Ovary (tissue), 10 donors: ENCODE measurements at places on chromosomes 11 and 22. TPM values are rescaled to one million over a fixed set of nuclear protein-coding genes. Genes with fewer than 3 reads are reported as not detected.
A peak's percentile ranks its signal among the peaks of the same experiment; 100 is the strongest.

- no peak for DNase-seq
These were observed 43.8 kb upstream of the RTL6 start for GRCh38 chr22:44541671-44542319.

DNA sequence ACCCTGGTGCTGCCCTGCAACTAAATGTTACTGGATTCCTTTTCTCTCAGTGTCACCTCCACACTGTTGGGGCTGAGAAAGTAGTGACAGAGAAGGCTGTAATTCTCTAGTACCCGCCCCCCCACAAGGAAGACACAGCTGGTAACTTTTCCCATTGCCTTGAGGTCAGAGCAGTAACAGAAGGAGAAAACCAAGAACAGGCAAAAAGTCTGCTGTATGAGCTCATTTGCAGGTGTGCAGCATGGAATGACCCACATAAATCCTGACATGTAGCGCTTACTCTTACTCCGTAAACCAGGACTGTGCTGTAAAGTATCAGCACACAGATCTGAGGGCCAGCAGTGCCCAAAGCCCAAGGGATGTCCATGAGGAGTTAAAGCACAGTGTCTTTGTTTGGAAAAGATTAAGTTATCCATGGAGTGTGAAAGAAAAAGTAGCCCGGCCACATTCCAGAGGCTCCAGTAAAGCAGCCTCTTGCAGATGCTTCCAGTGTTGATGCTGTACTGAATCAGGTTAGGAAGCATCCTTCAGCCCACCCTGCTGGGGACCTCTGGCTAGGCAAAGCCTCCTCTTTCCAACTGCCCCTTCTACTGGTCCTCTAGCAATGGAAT is 120.7 kb downstream of the PLEKHA7 start:
- no peak for DNase-seq

DNA sequence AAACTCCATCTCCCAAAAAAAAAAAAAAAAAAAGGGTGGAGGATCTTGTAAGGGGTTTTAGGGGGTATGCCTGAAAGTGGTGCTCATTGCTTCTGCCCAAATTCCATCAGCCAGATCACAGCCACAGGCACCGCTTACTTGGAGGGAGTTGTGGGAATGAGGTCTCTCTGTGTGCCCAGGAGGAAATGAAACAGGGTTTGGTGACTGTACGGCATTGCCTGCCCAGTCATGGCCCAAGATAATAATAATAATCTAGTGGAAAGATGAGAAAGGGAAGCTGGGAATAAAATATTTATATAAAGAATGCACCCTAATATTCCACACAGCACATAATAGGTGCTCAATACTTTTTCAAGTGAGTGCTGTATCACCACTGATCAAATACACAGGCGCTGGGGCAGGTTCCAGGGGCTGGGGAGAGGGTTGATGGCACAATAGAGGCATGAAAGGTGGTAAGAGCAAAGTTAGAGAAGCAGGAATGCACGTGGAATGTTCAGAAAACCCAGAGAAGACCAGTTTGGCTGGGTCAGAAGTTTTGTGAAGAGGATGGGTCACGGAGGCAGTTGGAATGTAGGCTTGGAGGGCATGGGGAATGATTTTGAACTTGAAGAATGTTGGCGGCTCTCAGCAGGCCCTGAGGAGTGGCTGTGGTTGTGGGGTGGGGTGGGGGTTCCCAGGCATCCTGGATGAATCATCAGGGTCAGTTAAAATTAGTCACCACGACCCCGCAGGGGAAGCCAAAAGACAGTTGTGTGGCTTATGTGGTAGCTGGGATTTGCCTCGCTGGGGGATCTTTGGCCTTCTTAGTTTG is 12.5 kb upstream of the MB start:
- DNase-seq: peak; percentile 85

- no peak for DNase-seq
These were observed 22.0 kb upstream of the CTSC start for GRCh38 chr11:88359541-88359940.

DNA sequence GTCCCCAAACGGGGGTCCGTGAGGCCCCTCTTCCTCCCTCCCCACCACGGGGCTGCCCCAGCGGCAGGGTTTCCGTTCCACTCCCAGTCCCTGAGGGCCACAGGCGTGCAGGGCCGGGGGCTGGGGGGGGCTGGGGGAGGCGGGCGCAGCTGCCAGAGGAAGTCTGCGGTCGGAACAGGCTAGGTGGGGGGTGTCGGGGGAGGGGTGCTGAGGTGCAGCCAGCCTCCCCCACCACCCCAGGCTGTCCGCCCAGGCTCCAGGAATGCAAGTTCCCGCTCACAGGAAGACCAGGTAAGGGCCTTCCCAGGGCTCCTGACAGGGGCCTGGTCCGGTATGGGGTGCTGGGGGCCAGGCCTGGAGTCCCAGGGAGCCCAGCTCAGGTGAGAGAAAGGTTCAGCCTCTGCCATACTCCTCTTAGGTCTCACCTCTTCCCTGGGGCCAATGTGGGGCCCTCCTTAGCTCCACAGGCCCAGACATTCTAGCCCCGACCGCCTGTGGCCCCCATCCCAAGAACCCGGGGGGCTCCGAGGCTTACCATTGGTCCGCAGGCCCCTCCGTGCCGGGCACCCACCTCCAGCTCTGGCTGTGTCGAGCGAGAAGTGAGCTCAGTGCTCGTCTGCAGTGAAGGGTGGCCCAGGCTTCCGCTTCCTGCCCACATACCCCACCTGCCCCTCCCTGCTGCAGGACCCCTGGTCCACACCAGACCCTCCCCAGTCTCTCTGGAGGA is at the start of gene PTPRCAP:
Gene PTPRCAP (minus strand): TSS at position 601 of the 727 bp plus-strand sequence. CDS start 63 bp downstream, at position 538.
- DNase-seq: no peak

DNA sequence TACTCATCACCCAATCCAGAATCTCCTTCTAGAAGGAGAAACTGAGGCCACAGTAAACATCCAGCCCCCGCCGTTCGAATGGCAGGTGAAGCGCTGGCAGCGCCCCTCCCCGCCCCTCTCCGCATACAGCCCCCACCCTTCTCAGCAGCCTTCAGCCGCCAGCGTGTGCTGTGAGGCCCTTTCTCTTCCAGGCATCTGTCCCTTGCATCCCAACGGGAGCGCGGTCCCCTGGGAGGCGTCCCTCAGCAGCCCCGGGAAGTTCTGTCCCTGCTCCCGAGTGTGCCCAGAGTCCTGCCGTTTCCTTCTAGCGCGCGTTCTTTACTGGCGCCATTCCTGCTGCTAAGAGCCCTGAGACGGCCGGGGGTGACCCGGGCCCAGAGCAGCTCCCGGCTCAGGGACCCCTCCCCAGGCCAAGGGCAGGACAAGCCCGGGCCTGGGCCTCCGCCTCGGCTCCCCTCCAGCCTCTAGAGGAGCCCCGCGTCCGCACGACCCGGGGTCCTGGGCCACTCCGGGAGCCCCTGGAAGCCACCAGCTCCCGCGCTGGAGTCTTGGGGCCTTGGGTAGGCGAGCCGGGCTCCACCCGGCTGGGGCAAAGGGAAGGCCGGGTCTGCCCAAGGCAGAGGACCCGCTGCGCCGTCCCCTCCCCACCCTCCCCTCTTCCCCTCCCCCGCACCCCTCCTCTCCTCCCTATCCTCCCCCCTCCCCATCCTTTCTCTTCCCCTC is 450.4 kb downstream of the OPCML start:
- DNase-seq: no peak

- no peak for DNase-seq
These were observed 406.8 kb downstream of the ETS1 start for GRCh38 chr11:128180441-128181087.

DNA sequence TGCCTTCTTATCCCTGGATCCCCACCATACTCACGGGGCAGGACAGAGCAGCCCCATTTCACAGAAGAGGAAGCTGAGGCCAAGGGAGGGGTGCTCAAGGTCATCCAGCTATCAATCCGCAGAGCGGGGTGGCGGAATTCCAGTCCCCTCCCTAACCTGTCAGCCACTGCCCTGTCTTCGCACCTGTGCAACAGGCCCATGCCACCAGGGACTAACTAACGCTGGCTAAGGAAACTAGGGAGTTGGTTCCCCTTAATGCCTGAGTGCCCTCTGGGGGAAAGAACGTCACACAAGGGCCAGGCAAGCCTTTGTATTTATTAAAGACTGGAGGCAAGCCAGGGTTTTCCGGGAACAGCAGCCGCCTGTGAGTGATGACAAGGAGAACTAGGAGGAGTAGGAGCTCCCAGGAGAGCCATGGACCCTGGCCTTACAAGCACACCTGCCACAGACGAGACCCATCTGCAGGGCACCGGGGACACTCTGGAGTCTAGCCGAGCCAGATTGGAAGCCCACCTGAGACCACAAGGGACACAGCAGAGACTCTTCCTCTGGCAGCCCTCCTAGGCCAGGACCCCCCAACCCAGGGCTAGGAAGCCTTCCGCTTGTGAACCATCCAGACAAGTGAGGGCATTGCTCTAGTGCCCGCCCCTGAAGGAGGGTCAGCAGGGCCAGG is 64.4 kb downstream of the MYH9 start:
- DNase-seq: peak; percentile 71

DNA sequence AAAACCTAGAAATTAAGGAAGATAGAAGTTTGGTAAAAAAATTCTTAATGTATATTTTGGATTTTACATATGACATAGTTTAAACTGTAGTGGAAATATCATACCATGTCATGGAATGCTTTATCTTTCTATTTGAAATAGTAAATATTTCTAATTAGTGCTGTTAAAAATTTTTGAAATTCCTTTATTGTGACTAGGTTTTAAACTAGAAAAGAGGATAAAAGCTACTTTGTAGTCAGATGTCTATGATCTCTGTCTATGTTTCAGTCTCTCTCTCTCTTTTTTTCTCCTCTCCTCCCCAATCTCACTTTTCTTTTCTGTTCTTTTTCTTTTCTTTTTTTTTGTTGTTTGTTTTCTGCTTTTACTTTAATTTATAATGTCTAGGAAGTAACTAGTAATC is 226.2 kb downstream of the TMEM135 start:
- DNase-seq: no peak

GRCh38 chr11:104891135-104891534 is 7.1 kb downstream of the CASP12 start:
- no peak for DNase-seq

Gene CCDC179
- not detected for polyA plus RNA-seq

Gene NXPE1
- 0.07 TPM for polyA plus RNA-seq

- no peak for DNase-seq
These were observed 25.9 kb downstream of the SCUBE1 start for GRCh38 chr22:43317239-43317638.

- no peak for DNase-seq
These were observed 68.5 kb upstream of the LMO1 start for GRCh38 chr11:8332196-8332595.

Gene DUSP8
- polyA plus RNA-seq: 1.6 TPM

DNA sequence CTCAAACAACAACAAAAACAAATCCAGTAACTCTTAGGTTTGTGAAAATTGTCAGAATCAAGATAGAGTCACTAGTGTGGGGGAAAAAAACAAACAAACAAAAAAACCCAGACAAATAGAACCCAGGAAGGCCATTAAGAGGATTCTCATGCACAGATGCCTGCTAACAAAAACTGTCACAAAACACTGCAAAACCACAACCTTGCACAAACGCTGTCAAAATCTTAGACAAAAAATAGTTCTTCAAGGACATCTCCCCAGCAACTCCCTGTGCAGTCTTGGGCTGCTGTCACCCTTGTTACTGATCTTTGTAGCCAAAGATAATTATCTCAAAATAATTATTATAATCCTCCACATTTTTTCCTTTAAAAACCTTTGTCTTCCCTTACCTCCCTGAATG is 4.6 kb upstream of the ZBED5 start:
- DNase-seq: no peak

DNA sequence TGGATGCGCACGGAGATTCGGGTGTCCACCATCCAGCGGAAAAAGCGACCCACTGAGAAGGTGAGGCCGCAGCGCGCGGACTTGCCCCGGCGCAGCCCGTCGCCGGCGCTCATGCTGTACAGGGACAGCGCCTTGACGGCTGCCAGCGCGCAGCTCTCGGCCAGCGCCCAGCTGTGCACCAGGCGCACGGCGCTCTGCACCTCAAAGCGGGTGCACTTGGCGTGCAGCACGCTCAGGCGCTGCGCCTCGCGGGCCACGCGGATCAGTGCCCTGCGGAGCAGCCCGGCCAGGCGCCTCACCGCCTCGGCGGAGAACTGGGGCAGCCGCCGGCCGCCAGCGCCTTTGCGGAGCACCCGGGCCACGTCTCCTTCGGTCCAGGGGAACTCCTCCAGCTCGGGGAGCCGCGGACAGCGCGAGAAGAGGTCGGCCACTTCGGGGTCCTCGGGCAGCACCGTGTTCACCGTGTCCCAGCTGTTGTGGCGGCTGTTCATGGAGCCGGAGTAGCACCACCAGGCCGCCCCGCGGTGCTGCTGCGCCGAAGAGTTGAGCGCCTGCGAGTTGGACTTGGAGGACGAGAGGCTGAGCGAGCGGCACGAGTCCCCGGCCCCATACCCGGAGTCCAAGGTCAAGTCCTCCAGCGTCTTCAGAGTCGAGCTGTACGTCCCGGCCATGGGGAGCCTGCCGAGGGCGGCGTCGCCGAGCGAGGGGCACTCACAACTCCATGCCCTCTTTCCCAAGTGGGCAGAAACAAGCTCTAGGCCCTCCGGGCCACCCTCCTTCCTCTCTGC is 703 bp downstream of the ABTB2 start:
- peak; percentile 47 for DNase-seq

Gene SMIM35
- polyA plus RNA-seq: 0.08 TPM

Gene FAM180B
- not detected for polyA plus RNA-seq

- DNase-seq: no peak
These were observed 56.4 kb upstream of the NNMT start for GRCh38 chr11:114239753-114240161.
